ENCODE measurements at places on chromosomes 12 and 14.

GRCh38 chr12:93166541-93167307, 211.0 kb upstream of the NUDT4 start:
- DNase-seq: no peak

GRCh38 chr14:35932659-35933159, 106.6 kb downstream of the BRMS1L start:
- peak; percentile 31 for DNase-seq

DNA sequence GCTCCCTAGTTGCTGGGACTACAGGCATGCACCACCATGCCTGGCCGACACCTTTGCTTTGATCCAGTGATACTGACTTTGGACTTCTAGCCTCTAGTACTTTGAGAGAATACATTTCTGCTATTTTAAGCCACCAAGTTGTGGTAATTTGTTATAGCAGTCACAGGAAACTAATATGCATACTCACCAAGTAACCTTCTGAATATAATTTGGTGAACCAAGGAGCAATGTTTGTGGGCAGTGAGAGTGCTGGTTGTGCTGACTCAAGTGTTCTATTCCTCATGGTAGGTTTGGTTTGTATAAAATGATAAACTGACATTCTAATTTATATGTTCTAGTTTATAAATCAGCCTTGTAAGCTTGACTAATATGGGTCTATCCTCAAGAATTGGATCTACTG, 42.4 kb upstream of the MMP19 start:
- no peak for DNase-seq

- DNase-seq: no peak
Observed at GRCh38 chr14:49919825-49920659, 27.2 kb downstream of the ARF6 start.

GRCh38 chr14:60658909-60659585, 9.8 kb upstream of the SIX1 start:
- DNase-seq: no peak

DNA sequence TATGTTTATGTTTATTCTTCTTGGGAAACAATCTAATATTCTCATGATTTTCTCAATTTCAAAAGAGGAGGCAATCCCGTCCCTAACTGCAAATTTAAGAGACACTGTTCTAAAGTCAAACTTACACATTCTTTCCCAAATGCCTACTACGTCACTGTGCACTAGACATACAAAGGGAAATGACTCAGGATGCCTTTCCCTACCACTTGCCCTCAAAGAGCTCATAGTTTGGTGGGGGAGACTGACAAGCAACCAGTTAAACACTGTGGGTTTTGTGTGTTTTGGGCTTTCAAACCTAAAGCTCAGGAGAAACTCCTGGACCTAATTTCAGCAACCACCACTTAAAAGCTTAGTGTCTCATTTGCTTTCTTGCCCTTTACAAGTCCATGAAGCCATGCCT, 58.4 kb downstream of the ATP2B1 start:
- DNase-seq: no peak

- no peak for DNase-seq
Observed at GRCh38 chr12:15544589-15544988, 222.3 kb downstream of the PTPRO start.

GRCh38 chr12:80099259-80099658, at the start of gene OTOGL:
Gene OTOGL (plus strand): TSS chr12:80099537. CDS start chr12:80209432, 109,895 bp downstream.
- DNase-seq: no peak

DNA sequence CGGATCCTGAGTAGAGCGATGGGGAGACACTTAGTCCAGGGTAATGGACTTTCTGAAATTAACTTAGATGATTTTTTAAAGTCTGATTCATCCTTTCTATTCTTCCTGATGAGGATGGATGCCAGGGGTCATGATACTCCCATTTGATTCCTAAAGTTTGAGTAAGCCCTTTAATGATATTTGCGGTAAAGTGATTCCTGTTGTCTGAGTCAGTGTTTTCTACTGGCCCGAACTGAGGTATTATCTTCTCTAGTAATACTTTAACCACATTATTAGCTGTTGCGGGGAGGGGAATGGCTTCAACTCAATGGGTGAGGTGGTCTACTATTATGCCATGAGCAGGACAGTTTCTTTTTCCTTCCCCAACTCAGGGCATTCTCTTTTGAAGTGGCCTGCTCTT, 111.6 kb downstream of the RIN3 start:
- DNase-seq: no peak
